ENCODE measurements at places on chromosomes 5 and 9.

DNA sequence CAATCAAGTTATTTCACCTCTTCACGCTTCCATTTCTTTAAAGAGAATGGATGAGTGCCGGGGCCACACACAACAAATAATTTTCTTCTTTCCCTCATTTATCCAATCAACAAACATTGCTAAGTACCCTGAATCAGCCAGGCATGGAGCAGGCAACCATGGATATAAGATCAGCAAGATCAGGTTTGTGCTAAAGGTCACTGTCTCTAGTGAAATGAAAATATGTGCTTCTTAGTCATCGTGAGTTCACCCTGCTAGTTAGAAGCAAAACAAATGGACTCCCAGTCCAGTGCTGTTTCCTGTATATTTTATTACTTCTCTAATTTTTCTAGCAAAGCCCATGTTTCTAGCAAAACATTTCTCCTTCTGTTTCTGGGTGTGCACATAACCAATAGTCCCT is 629.2 kb downstream of the BNC2 start:
- no peak for DNase-seq

- no peak for DNase-seq
Measured at GRCh38 chr5:133203317-133204305, 151.8 kb downstream of the HSPA4 start.

- no peak for DNase-seq
Measured at GRCh38 chr9:6424940-6425339, 11.9 kb downstream of the UHRF2 start.

DNA sequence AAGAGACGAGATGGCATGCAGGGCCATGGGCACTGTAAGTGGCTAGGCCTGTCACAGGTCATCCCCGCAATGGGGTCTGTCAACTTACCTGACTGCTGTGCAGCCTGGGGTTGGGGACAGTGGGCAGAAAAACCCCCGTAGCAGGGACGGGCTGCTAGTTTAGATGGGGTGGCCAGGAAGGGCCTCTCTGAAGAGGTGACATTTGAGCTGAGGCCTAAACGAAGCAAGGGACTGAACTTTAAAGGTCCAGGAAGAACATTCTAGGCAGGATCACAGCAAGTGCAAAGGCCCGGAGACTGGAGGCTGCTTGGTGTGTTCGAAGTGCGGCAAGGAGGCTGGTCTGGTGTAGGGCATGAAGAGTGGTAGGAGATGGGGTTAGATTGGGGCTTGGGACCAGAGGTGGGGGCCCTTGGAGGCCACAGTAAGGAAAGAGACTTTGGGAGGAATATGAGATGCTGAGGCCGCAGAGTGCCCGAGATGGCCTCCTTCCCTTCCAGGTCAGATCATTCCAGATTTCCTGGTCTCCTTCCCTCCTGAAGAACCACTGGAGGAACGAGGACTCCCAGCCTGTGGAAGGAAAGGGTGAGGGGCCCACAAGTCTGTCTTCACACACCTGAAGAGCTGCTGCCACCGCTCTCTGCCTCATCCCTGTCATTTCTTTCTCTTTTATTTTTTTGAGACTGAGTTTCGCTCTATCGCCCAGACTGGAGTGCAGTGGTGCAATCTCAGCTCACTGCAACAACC is 37.9 kb upstream of the SH3PXD2B start:
- no peak for DNase-seq

DNA sequence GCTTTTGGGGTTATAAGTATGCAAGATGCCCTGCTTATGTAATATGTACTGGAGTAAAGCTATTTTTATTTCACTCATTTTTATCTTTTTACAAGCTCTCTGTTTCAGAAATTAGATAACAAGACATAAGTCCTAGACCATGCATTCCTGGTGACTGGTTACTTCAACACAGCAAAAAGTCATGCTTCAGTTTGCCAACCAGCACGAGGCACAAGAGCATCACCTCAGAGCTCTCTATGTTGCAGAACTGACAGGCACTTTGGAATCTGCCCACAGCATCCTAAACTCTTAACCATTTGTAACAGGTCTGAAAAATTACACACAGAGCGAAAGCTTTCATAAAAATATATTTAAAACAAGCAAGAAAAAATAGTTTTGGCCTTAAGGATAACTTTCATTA is 112.8 kb downstream of the MARCHF11 start:
- DNase-seq = no peak

- no peak for DNase-seq
Measured at GRCh38 chr9:133957328-133957727, 34.8 kb downstream of the VAV2 start.
